GM12864 (cell line): ENCODE measurements at places on chromosomes 7 and 10.
A peak's percentile ranks its signal among the peaks of the same experiment; 100 is the strongest.

- no peak for DNase-seq
Observed at GRCh38 chr10:51653025-51653424, 46.4 kb downstream of the CSTF2T start.

DNA sequence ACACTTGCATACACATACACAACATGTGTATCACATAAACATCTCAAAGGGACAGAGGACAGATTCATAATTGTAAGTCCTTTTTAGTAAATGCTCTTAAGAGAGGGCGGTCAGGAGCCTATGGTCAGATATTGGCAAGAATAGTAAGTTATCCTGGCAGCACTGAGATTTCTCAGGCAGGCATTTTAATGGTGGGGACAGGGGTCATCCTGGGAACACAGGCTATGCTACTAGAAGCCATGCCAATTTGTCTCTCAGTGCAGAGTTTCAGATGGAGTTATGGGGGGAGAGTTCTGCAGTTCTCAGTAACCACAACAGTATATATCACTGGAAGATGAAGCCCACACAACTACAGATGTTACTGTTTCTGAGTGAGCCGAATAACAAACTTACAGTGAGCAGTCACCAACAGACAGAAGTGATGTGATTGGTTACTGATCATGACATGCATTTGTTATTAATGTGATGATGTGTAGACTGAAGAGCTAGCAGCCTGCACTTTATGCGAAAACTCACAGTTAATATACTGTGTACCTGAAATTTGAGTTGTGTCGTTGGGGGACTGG is 16.4 kb downstream of the ZNF487 start:
- no peak for DNase-seq

DNA sequence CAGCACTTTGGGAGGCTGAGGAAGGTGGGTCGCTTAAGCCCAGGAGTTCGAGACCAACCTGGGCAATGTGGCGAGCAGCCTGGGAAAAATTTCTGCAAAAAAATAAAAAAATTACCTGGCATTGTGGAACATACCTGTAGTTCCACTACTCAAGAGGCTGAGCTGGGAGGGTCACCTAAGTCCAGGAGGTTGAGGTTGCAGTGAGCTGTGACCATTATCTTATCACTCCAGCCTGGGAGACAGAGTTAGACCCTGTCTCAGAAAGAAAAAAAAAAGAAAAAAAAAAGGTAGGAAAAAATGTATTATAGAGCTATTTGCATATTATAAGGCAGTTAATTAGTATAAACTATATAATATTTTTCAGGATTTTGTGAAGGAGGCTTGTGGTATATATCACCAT is 11.0 kb upstream of the TSPAN13 start:
- DNase-seq: no peak

- DNase-seq: no peak
Observed at GRCh38 chr10:80454513-80455460, 677 bp downstream of the TSPAN14 start.

GRCh38 chr10:79468015-79468560 is 22.7 kb upstream of the ZCCHC24 start:
- DNase-seq: no peak

GRCh38 chr10:113609704-113610108 is 54.1 kb downstream of the NRAP start:
- no peak for DNase-seq

DNA sequence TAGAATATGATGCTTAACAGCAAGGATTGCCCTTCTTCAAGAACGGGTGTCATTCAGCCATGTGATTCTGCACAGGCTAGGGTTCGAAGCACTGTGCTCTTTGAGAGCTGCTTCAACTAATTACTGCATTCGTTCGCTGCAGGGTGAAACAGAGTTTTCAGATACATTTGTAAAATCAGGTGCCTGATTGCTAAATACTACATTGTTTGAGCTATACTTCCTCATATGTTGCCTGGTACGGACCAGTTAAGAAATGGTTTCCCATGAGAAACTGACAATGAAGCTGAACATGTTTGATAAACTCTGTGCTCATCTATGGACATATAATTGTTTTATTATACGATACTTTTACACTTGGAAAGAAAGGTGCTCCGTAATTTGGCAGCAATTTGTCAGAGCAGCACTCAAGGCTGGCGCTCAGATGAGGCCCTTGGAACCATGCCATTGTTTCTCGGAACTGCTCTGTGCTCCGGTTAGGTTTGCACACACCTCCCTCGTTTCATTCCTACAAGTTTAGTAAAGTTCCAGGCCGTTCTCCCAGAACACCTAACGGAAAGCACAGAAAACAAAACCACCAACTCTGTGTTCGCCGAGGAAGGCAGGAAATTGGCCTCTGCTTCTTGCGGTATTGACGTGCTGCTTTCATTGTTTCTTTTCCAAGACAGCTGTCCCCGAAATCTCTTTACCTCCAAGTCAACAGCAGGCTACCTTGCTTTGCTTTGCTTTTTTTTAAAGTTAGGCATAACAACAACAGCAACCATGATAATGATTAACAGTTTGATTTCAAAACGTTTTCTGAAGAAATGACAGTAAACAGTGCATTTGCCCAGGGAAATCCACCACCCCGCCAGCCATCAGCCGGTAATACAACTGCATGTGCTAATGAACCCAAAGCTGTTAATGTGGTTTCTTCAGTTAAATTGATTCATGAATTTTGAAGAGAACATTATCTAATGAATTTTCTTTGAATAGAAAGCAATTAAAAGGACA is 206.9 kb downstream of the EBF3 start:
- DNase-seq: no peak

DNA sequence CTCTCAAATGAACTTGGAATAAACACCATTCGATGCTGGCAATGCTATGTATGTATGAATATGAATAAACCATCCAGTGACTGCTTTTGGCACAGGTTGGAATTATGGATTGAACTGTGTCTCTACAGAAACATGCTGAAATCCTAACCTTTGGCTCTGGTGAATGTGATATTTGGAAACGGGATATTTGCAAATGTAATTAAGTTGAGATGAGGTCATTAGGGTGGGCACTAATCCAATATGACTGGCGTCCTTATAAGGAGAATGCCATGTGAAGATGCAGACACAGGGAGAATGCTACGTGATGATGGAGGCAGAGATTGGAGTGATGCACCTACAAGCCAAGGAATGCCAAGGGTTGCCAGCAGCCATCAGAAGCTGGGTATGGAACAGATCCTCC is 3.4 kb upstream of the ACTR3B start:
- no peak for DNase-seq

DNA sequence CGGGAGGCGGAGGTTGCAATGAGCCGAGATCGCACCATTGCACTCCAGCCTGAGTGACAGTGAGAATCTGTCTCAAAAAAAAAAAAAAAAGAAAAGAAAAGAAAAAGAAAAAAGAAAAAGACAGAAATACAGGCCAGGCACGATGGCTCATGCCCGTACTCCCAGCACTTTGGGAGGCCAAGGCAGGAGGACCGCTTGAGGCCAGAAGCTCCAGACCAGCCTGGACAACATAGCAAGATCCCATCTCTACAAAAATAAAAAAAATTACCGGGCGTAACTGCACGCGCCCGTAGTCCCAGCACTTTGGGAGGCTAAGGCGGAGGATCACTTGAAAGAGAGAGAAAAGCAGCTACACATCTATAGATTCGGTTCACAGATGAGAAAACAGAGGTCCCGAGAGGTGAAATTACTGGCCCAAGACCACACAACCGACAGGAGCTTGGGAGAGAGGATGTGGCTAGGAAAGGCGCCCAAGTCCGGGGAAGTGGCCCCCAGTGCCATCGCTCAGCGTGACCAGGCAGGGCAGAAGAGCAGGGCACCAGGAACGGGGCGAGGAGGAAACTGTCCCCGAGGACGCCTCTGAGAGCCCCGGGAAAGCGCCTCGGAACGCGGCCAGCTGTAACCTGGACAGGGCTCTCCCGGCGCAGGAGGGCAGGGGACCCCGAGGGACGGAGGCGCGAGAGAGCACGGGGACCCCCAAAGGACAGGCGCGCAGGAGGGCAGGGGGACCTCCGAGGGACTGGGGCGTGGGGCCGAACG is 612 bp downstream of the SNX8 start:
- DNase-seq: no peak

GRCh38 chr10:58836176-58836700 is 323.6 kb downstream of the BICC1 start:
- DNase-seq: no peak

DNA sequence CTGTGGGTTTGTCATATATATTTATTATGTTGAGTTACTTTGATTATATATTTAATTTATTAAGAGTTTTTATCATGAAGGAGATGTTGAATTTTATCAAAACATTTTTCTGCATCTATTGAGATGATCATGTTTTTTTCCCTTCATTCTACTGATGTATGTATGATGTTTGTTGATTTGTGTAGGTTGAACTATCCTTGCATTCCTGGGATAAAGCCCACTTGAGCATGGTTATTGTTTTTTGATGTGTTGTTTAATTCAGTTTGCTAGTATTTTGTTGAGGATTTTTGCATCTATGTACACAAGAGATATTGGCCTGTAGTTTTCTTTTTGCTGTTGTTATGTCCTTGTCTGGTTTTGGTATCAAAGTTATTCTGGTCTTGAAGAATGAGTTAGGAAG is 31.1 kb downstream of the SCART1 start:
- no peak for DNase-seq

DNA sequence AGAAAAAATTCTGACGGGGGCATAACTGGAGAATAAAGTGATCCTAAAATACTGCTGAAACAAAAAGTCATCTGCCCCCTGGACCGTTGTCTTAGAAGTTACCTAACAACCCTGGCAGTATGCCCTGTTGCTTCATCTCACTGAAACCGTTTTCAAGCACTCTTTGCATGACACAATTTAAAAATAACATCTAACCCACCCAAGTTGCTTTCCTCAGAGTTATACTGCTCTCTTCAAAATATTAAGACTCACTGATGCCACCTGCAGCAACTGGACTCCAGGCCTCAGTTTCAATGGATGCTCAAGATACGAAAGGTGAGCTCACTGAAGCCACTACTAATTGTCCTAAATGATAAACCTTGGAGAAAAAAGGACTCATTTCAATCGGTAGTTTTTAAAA is 57.4 kb downstream of the CDK6 start:
- DNase-seq: peak; percentile 36

DNA sequence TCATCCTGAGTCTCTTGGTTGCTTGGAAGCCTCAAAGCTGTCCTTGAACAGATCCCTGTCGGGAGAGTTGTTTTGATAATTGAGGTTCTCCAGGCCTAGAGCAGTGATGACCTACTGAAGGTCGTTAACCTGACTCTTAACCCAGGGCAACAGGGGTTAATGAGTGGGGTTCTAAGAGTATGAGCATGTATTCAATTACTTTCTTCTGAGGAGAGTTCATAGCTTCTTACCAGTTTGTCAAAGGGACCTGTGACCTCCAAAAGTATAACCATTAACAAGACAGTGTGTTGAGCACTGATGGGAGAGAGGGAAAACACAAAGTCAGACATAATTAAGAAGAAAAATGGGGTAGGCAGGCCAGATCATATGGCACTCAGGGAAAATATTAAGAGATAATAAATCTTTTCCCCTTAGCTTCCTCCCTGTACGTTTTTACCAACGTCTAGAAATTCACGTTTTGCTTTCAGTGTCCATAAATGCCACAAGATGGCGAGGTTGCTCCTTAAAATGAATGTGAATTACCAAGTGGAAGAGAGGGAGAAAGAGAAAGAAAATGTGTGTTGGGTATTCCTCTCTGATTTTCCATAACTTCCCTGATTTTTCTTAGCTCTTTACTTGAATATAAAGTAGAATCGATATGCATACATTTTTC is 97.6 kb downstream of the SUGCT start:
- DNase-seq: peak; percentile 21

DNA sequence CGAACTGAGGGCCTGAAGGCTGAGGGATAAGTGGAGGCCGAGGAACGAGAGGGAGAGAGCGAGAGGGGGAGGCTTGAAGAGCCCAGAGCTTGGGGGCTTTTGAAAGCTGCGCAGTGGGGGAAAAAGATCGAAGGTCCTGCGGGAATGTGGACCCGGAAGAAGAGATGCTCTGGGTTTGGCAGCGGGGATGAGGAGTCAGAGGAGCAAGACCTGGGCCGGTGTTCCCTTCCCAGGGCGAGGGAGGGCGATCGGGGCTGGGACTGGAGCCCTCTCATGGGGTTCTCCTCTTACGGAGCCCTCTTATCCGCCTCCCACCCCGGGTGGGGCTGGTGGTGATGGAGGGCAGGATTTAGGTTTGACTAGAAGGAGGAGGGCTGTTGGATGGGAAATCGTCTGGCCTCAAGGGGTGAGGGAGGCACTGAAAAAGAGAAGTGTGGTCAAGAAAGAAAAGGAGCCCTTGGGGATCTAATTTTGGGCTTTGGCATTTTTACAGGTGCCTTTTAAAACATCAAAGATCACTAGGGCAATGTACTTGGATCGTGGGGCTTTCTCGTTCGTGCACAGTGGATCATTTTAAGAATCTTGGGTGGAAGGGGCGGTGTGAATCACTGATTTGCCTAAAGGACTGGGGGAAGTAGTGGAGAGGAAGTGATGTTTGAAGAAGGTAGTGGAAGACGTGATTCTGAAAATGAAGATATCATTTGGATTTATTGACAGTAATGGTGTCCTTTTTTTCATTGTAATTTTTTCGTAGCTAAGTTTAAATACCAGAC is 637 bp downstream of the SAMD8 start:
- DNase-seq: peak; percentile 42

GRCh38 chr10:124375353-124375614 is 43.4 kb downstream of the OAT start:
- no peak for DNase-seq

DNA sequence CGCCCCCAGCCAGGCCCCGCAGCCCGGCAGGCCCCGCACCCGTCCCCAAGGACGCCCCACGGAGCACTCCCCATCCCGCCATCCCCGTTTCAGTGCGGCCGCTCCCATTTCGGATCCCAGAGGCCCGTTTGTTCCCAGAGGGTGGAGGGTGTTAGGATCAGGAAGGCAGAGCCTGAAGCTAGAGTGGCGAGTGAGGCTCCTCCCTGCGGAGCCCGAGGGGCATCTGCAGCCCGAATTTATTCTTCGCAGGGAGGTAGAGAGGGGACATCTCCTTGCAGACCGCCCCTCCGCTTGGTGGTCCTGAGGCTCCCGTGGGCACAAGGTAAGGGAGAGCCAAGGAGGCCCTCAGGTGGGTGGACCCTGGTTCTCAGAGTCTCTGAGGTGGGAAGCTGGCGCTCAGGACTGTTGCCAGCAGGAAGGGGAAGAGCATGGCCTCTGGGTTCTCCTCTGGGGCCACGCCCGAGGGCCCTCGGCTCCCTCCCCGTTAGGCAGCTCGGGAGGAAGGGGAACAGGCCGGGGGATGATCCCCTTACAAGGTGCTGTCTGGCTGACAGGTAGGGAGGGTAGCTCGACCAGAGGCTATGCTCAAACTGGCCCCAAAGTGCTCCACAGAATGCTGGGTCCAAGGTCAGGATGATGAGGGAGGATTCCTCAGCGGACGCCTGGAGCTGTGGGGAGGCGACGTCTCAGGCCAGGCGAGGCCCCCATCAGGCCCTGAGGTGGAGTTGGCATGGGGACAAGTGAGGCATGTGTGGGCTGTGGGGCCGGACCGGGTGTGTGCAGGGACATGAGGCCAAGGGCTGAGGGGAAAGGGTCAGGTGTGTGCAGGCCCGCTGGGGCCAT is 17.4 kb downstream of the POLL start:
- no peak for DNase-seq

GRCh38 chr10:28631896-28632583 is 45.3 kb upstream of the BAMBI start:
- DNase-seq: no peak

- DNase-seq: no peak
Observed at GRCh38 chr10:123398756-123399155, 244.6 kb downstream of the BUB3 start.

- no peak for DNase-seq
Observed at GRCh38 chr7:135759532-135759931, 10.9 kb upstream of the FAM180A start.
